ENCODE measurements at places on chromosomes 12 and 14.
A peak's percentile ranks its signal among the peaks of the same experiment; 100 is the strongest.

DNA sequence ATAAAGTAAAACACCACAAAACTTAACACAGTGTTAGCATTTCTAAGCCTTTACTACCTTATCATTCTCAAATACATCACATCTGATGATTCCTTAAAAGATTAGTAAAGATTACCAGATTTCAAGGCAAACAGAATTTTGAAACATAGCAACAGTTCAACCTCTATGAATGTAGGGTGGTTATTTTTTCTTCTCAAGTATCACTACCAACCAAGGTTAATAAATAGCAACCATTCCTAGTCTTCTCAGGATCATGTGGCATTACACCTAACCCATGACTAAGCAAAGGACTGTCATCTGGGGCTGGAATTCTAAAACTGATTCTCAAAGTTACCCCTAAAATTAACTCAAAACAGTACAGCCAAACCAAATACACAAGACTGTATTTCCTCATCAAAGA lies 39.4 kb upstream of the CSRNP2 start:
- DNase-seq: no peak

- DNase-seq: no peak
These were observed 444.9 kb downstream of the EGLN3 start for GRCh38 chr14:33505963-33506329.

- DNase-seq: peak; percentile 5
These were observed 299.6 kb downstream of the PCNX1 start for GRCh38 chr14:71206766-71207371.

DNA sequence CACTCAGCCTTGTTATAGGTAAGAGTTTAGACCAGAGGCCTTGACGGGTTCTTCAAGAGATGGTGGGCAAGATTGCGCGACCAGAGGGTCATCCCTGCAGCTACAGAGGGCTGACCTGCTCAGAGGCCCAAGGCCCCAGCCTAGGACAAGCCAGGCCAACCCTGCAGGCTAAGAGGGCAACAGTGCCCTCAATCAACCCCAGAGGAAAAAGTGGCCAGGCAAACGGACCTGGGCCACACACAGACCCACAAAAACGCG lies 1.3 kb downstream of the SSH1 start:
- DNase-seq: no peak

DNA sequence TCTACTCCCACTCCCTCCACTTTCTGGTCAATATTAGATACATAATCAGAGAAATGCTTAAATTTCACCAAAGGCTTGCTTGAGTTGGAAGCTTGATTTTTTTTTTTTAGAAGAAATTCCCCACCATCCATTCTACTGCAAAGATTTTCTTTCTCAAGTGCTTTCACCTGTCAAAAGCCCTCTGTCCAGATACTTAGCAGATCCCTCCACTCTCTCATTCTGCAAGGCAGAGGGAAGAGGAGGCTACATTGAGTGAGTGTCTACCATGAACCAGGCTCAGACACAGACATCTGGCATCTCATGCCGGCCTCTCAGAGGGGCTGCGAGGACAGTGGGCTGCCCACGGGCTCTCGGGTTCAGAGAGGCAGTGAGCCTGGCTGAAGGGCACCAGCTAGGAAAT lies 127.6 kb upstream of the GSC start:
- DNase-seq: no peak
